ENCODE measurements at places on chromosomes 12 and 14. TPM values are rescaled to one million over a fixed set of nuclear protein-coding genes. Genes with fewer than 3 reads are reported as not detected.
A peak's percentile ranks its signal among the peaks of the same experiment; 100 is the strongest.

The BCAT1 gene
- 90.0 TPM for total RNA-seq

The NPFF gene
- not detected for total RNA-seq

The PCED1B gene
- total RNA-seq: 0.50 TPM

The EIF2S3B gene
- total RNA-seq: 1.4 TPM

The C12orf54 gene
- total RNA-seq: not detected

The POLE2 gene
- total RNA-seq: 19.0 TPM

The CELA1 gene
- total RNA-seq: not detected

- peak; percentile 68 for DNase-seq
Measured at GRCh38 chr14:104688505-104689108, 811 bp upstream of the INF2 start.

GRCh38 chr14:37172024-37172869 is at the start of gene SLC25A21:
Gene SLC25A21, minus strand, starts transcription at chr14:37172606.
- DNase-seq: peak; percentile 85

- no peak for DNase-seq
Measured at GRCh38 chr12:23211384-23212320, 586.7 kb downstream of the ETNK1 start.

- DNase-seq: no peak
Measured at GRCh38 chr12:67067453-67068203, 201.5 kb upstream of the CAND1 start.

GRCh38 chr14:75845136-75845804 is 136.5 kb downstream of the TGFB3 start:
- no peak for DNase-seq

GRCh38 chr14:94971750-94972149 is 185.6 kb downstream of the DICER1 start:
- no peak for DNase-seq

GRCh38 chr12:464484-465267 is 4.9 kb downstream of the B4GALNT3 start:
- no peak for DNase-seq

DNA sequence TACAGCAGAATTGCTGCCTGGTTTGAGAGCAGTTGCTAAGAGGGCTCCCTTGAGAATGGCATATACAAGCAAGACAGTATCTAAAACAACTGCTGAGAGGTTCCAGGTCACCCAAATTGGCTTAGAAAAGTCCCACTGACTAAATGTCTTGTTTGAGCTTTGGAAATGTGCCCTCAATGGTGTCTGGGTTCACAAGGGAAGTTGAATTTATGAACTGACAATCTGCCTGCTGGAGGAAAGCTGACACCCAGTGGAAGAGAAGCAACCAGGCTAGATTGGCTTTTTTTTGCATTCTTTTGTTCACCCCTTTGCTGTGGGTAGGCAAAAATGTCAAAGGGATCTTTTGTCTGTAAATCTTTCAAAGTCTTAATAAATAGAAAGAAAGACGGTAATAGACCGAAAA is 44.6 kb upstream of the NPFF start:
- no peak for DNase-seq

GRCh38 chr12:130803702-130804101 is 35.3 kb downstream of the STX2 start:
- DNase-seq: no peak

DNA sequence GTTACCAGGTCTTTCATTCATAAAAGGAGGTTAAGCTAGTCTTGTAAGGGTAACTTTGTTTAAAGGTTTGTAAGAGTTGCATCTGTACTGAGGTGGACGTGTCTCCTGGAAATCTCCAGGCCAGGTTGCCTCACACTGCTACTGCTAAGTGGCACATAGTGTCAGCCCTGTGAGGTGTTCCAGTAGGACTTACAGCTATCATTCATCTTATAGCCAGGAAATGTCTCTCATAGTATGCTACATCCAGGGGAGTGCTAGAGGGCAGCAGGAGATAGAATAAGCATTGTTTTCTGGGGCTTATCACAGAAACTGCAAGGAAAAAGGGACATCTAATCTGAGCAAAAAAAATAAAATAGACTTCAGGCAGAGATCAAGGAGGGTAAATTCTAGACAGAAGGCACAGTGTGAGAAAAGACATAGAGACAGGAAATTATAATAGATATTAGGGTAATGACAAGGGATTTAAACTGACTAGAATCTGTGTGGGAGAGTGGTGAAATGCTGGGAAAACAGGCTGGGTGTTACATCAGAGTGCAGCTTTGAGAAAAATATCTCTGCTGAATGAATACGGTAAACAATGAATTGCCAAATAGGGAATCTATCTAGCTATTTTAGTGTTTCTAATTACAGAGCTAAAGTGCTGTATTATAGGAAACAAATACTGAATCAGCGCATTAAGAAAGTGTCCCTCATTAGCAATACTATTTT is 205.1 kb upstream of the ABCD2 start:
- no peak for DNase-seq

GRCh38 chr14:49194067-49194466 is 392.1 kb downstream of the RPS29 start:
- DNase-seq: no peak

- no peak for DNase-seq
Measured at GRCh38 chr12:6773590-6774351, 1.5 kb downstream of the LAG3 start.

DNA sequence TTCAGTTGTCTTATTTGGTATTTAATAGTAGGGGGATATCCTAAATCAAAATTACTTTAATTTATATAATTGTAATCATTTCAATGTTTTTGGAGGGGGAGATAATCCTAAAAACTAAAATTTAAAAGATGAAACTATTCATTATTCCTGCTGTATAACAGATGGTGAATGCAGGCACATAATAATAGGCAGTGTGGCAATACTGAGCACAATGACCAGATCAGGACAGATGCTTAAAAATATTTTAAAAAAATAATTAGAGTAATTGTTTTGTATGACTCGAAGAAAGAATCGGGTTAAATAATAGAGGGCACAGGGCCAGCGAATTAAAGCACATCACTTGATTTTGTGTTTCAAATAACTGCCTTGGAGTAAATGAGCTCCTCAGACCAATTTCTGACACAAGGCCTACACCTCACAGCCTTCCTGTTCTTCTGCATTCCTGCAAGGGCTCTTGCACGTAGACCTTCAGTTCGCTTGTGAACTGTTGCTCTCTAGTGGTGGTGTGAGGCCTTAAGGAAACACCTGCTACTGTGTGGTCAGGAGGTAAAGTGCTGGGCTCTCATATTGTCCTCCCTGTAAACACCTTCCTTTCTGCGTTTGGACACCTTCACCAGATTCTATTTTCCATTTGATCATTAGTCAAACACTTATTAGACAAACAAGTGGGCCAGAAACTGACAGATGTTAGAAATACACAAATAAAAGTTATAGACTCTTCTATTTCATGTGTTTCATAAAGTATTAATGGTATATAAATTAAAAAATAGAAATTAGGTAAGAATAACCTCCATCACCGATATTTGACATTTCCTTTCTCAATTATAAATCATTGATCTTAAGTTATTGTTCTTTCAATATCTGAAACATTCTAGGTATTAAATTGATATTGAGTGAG is 29.3 kb upstream of the KLRF1 start:
- peak; percentile 59 for DNase-seq

Data from HT1080 (cell line).